ENCODE measurements at places on chromosomes 5 and 9.

DNA sequence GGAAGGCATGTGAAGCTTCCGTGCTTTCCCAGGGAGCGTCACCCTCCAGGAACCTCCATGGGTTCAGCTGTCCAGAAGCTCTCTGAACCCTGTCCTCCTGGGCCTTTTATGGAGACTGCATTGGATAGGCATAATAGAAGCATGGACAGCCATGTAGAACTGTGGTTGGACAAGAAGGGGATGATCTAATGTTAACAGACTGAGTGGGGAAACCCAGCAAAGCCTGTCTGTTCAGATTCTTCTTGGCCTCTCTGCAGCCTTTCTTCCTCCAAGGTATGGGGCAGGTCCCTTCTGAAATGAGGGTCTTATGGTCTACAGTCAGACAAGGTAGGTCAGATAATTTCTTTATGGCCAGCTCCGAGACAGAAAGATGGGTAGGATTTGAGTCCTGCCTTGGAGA is 59.1 kb upstream of the CTNNA1 start:
- H3K36me3 ChIP-seq, result no peaks in the 10 kb centered on the region
- H3K27ac ChIP-seq, result no peak overlapping the region
- no peak overlapping the region for H3K4me3 ChIP-seq
- no peak for DNase-seq
- no peaks in the 10 kb centered on the region for H3K4me1 ChIP-seq
- H3K27me3 ChIP-seq, result no peaks in the 10 kb centered on the region

GRCh38 chr9:93667006-93667405 is 90.6 kb downstream of the PHF2 start:
- no peaks in the 10 kb centered on the region for H3K4me1 ChIP-seq
- no peak overlapping the region for H3K27ac ChIP-seq
- no peaks in the 10 kb centered on the region for H3K27me3 ChIP-seq
- no peaks in the 10 kb centered on the region for H3K36me3 ChIP-seq

GRCh38 chr5:642481-642880 is 30.3 kb downstream of the CEP72 start:
- H3K27me3 ChIP-seq, result no peaks in the 10 kb centered on the region
- no peak overlapping the region for H3K27ac ChIP-seq
- H3K36me3 ChIP-seq, result no peaks in the 10 kb centered on the region

- no peak overlapping the region for H3K27ac ChIP-seq
- DNase-seq, result no peak
- no peaks in the 10 kb centered on the region for H3K36me3 ChIP-seq
- H3K4me3 ChIP-seq, result no peak overlapping the region
- H3K4me1 ChIP-seq, result peaks cover 8% of the 10 kb centered on the region
- no peaks in the 10 kb centered on the region for H3K27me3 ChIP-seq
Observed at GRCh38 chr5:61619289-61619688, 287.2 kb downstream of the ZSWIM6 start.

- no peak overlapping the region for H3K4me3 ChIP-seq
- no peaks in the 10 kb centered on the region for H3K36me3 ChIP-seq
- no peaks in the 10 kb centered on the region for H3K27me3 ChIP-seq
- no peak overlapping the region for H3K27ac ChIP-seq
Observed at GRCh38 chr5:16733331-16734006, 116.7 kb upstream of the RETREG1 start.

GRCh38 chr5:154093142-154093532 is 54.4 kb downstream of the MFAP3 start:
- H3K4me3 ChIP-seq, result no peak overlapping the region
- H3K27ac ChIP-seq, result no peak overlapping the region
- no peaks in the 10 kb centered on the region for H3K27me3 ChIP-seq
- H3K36me3 ChIP-seq, result no peaks in the 10 kb centered on the region

DNA sequence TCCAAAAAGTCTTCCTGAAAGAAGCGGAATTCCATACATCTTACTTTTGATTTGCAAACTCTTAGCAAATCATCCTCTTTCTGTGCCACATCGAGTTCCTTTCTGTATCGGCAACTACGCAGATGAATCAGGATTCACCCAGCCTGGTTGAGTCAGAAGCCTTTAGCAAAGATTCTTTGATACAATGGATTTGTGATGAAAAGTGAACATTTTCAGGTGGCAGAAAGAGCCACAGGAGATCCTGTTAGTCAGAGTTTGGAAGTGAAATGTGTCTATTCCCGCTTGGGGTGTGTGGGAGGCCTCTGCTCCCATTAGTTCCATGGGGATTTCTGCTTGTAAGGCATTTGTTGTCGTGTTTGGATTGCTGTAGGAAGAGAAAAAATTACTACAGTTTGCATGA is 351.8 kb upstream of the WWC1 start:
- H3K27ac ChIP-seq, result no peak overlapping the region
- H3K4me3 ChIP-seq, result no peak overlapping the region
- no peak for DNase-seq
- no peaks in the 10 kb centered on the region for H3K4me1 ChIP-seq
- no peaks in the 10 kb centered on the region for H3K27me3 ChIP-seq

GRCh38 chr9:113922160-113922559 is 46.1 kb downstream of the ZNF618 start:
- H3K4me1 ChIP-seq, result no peaks in the 10 kb centered on the region
- no peaks in the 10 kb centered on the region for H3K36me3 ChIP-seq
- DNase-seq, result no peak
- no peak overlapping the region for H3K27ac ChIP-seq
- H3K27me3 ChIP-seq, result no peaks in the 10 kb centered on the region
- no peak overlapping the region for H3K4me3 ChIP-seq

DNA sequence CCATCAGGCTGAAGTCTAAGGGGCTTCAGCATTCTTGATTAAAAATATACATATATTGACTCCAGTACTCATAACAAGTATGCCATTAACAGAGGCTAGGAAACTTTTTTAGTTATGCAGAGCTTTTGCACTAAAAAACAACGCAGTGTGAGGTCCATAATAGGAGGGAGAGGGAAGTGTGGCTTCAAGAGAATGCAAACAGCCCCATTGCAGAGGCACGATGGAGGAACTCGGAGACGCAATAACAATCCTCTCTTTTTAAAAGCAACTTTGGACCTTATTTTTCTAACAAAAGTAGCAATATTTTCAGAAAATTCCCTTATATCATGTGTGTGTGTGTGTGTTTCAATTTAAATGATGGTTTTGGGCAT is 150.0 kb upstream of the PTCH1 start:
- no peaks in the 10 kb centered on the region for H3K4me1 ChIP-seq
- no peaks in the 10 kb centered on the region for H3K36me3 ChIP-seq
- H3K4me3 ChIP-seq, result no peak overlapping the region
- no peak overlapping the region for H3K27ac ChIP-seq
- DNase-seq, result no peak

DNA sequence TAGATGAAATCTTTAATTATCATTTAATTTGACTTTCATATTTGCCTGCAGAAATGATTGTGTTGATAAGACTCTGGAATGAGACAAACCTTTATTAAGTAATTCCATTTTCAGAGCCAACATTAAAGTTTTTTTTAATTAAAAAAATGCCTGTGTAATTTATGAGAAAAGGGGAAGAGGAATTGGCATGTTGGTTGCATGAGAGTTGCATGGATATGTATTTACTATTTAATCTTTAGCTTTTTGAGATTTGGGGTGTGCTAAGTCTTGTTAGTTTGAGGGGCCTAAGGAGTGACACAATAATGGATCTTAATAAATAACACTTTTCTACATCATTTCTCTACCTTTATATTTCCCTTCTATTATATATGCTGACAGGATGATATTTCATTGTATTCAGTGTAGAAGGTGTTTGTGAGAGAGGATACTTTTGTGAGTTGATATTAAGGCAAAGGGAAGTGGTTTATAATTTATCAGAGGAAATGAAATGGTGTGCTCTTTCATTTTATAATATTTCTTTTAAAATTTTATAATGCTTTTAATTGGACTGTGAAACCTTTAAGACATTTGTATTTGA is 54.9 kb downstream of the PIK3R1 start:
- no peak for DNase-seq
- H3K27me3 ChIP-seq, result no peaks in the 10 kb centered on the region

- H3K27ac ChIP-seq, result no peak overlapping the region
- H3K4me1 ChIP-seq, result no peaks in the 10 kb centered on the region
- no peaks in the 10 kb centered on the region for H3K27me3 ChIP-seq
- no peak for DNase-seq
- no peaks in the 10 kb centered on the region for H3K36me3 ChIP-seq
- H3K4me3 ChIP-seq, result no peak overlapping the region
Observed at GRCh38 chr5:64826541-64826940, 57.8 kb downstream of the CWC27 start.

DNA sequence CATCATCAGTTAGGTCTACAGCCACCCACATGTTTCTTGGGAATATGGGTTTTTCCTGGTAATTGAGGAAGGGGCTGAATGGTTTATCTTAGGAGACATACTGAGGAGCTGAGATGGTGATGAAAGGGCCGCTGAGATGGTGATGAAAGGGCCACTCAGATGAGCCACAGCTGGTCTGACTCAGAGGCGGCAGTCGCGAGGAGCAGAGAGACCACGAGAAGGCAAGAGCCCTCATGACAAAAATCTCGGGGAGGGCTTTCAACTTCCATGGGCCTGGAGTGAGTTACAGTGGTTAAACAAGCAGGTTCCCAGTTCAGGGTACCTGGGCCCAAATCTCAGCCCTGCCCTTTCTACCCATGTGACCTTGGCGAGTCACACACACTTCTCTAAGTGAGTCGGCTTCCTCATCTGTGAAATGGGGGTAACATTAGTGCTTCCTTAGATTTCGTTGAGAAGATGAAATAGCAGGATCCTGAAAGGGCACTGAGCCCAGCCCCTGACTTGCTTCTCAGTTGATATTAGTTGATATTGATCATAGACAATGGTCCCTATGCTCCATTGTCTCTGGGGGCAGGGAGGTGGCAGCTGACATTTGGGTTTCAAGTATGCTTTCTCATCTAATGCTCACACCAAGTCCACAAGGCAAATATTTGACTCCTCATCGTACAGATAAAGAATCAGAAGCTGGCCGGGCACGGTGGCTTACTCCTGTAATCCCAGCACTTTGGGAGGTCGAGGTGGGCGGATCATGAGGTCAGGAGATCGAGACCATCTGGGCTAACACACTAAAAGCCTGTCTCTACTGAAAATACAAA is 169.5 kb downstream of the RGS3 start:
- DNase-seq, result peak; percentile 46
- H3K4me1 ChIP-seq, result no peaks in the 10 kb centered on the region
- no peaks in the 10 kb centered on the region for H3K27me3 ChIP-seq
- no peak overlapping the region for H3K27ac ChIP-seq
- H3K36me3 ChIP-seq, result no peaks in the 10 kb centered on the region
- no peak overlapping the region for H3K4me3 ChIP-seq

- DNase-seq, result no peak
- no peaks in the 10 kb centered on the region for H3K36me3 ChIP-seq
- no peak overlapping the region for H3K27ac ChIP-seq
- no peaks in the 10 kb centered on the region for H3K4me1 ChIP-seq
- H3K4me3 ChIP-seq, result no peak overlapping the region
Observed at GRCh38 chr9:121674952-121675351, 23.5 kb downstream of the DAB2IP start.

- no peak for DNase-seq
- no peaks in the 10 kb centered on the region for H3K27me3 ChIP-seq
- H3K4me3 ChIP-seq, result no peak overlapping the region
- H3K4me1 ChIP-seq, result no peaks in the 10 kb centered on the region
- no peaks in the 10 kb centered on the region for H3K36me3 ChIP-seq
Observed at GRCh38 chr9:95286151-95286550, 31.4 kb downstream of the FANCC start.

GRCh38 chr5:27571681-27572080 is 533.3 kb upstream of the CDH9 start:
- DNase-seq, result no peak
- H3K36me3 ChIP-seq, result no peaks in the 10 kb centered on the region
- H3K4me3 ChIP-seq, result no peak overlapping the region
- H3K27me3 ChIP-seq, result no peaks in the 10 kb centered on the region
- no peak overlapping the region for H3K27ac ChIP-seq

- DNase-seq, result no peak
- no peaks in the 10 kb centered on the region for H3K36me3 ChIP-seq
- no peak overlapping the region for H3K27ac ChIP-seq
- H3K4me3 ChIP-seq, result no peak overlapping the region
- H3K27me3 ChIP-seq, result no peaks in the 10 kb centered on the region
- no peaks in the 10 kb centered on the region for H3K4me1 ChIP-seq
Observed at GRCh38 chr5:156641686-156642085, 208.4 kb upstream of the PPP1R2B start.

GRCh38 chr9:4592295-4592694 is 69.8 kb upstream of the PLPP6 start:
- H3K4me3 ChIP-seq, result no peak overlapping the region
- no peak overlapping the region for H3K27ac ChIP-seq
- DNase-seq, result no peak
- H3K4me1 ChIP-seq, result peaks cover 7% of the 10 kb centered on the region

- no peak overlapping the region for H3K4me3 ChIP-seq
- H3K27ac ChIP-seq, result peak overlapping the region; percentile 76
- H3K36me3 ChIP-seq, result no peaks in the 10 kb centered on the region
- H3K4me1 ChIP-seq, result peaks cover 16% of the 10 kb centered on the region
Observed at GRCh38 chr9:129776566-129776937, 23.7 kb upstream of the PTGES start.
